ENCODE measurements at places on chromosomes 6 and 20.

GRCh38 chr6:25872814-25873213 lies 1.2 kb downstream of the SLC17A3 start:
- no peak for DNase-seq

DNA sequence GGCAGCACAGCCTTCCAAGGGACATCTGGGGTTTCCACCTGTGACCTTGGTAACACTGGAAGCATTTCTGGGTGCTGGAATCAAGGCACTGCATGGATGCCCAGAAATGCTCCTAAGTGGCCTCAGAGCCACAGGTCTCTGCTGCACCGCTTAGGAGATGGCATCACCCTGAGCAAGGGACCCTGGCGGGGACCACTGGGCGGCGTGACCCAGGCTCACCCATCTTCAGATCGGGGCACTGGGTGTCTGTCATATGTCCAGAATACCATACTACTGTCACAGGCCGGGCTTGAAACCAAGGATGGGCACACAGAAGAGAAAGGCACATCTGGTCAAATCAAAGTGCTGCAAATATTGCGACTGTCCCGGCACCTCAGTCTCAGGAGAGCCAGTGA lies 45.9 kb downstream of the SSR1 start:
- no peak for DNase-seq

DNA sequence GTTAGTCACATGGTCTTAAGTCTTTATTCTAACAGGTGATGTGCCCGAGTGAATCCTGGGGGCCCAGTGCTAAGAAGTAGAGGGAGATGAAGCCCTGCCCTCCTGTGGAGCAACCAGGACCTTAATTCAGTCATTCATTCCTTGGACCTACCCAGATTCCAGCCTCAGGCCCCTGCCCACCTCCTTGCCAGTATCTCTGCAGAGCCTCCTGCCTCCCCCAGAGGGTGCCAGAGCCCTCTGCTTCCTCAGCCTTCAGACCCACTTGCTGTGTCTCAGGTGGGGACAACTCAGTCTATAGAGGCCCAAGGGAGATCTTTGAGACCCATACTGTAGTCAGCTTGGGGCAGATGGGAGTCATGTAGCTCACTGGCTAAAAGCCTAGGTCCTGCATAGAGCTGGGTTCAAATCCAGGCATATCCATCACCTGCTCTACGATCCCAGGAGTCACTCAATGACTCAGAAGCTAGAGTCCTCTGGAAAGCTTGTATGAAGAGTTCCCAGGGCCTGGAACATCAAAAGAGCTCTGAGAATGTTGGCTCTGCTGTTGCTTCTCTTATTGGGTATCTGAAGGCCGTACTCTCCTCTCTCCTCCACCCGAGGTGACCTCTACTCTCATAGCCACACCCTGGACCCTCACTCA lies 3.9 kb upstream of the SIGLEC1 start:
- peak; percentile 57 for DNase-seq

DNA sequence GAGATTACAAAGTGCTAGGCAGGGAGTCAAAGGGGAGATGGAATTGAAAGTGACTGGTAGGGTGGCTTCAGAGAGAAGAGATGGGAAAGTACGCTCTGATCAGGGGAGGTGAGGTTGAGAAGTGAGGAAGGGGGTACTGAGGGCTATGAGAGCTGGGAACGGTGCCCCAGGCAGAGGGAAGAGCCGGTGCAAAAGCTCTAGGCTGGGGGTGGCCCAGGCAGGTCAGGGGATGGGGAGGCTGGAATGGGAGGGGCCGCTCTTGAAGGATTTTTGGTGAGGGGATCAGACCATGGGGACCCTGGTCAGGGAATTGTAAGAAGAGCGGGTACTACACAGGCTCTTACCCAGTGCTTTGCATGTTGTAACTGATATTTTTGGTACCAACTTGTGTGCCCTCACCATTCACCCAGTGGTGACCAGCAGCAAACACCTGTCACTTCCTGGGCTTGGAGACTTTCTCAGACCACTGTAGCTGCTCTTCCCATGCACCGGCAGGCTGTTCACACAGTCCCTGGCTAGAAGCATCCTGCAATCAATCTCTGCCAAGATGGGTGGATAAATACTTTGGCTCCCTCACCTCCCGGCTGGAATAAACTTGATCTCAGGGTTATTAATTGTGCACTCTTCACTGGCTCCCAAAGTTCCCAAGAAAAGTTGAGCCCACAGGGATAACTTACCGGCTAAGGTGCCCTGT lies 24.0 kb downstream of the PCK1 start:
- no peak for DNase-seq

DNA sequence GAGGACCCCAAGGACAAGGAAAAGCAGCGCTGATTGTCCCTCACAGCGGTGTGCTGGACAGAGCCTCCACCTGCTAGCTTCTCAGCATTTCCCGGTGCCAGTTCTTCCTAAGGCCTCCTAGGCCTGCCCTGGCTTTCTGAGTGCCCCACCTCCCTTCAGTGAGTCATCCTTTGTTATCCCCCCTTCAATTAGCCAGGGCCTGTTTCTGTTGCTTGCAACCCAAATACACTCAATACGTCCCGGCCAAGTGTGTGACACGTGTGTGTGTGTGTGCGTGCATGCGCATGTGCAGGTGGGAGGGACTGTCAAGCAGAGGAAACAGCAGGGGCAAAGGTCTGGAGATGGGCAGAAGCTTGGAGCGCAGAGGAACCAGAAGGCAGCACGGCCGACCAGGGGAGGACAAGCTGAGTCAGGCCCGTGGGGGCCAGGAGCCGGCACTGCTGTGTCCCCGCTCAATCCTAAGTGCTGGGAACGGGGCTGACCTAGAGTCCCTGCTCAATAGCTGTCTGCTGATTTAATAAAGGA lies 159.8 kb downstream of the PREX1 start:
- DNase-seq = no peak

- no peak for DNase-seq
These were observed 150.0 kb downstream of the GJA10 start for GRCh38 chr6:90044182-90044832.

GRCh38 chr6:1311400-1312202 lies at the start of gene FOXQ1:
Gene FOXQ1 (plus strand): TSS chr6:1312098. CDS start chr6:1312705, 607 bp downstream.
- DNase-seq = no peak

GRCh38 chr6:3032986-3033385 lies 33.3 kb downstream of the NQO2 start:
- no peak for DNase-seq

DNA sequence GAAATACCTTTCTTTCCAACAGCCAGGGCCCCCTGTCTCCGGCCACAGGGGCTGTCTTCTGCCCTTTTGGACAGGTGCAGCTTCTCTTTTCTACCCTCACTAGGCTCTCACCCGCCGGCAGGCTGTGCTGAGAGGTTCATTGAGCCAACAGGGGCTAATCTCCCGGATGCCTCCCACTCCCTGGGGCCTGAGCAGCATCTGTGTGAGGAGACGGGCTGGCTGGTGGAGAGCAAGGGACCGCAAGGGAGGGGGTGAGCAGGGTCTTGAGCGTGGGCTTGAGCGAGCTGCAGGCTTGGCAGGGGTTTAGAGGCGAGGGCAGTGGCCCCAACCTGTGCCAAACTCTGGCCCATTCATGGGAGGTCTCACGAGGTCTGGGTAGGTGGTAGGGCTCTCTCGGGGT lies 56.5 kb upstream of the CST7 start:
- no peak for DNase-seq

GRCh38 chr6:48449002-48449401 lies 338.0 kb upstream of the PTCHD4 start:
- no peak for DNase-seq

GRCh38 chr6:146546443-146547043 lies 2.9 kb downstream of the RAB32 start:
- no peak for DNase-seq

- DNase-seq = no peak
These were observed at the start of gene CST9 for GRCh38 chr20:23605867-23606651. Gene CST9 (minus strand): TSS chr20:23605917. CDS start chr20:23605864, 53 bp downstream.

- DNase-seq = no peak
These were observed 13.9 kb upstream of the TSHZ2 start for GRCh38 chr20:52958211-52958610.

GRCh38 chr6:126206504-126207246 lies 133.2 kb upstream of the CENPW start:
- DNase-seq = no peak

Measured in KBM-7 (cell line).